RWPE2 (cell line): ENCODE measurements at places on chromosomes 11 and 22.

DNA sequence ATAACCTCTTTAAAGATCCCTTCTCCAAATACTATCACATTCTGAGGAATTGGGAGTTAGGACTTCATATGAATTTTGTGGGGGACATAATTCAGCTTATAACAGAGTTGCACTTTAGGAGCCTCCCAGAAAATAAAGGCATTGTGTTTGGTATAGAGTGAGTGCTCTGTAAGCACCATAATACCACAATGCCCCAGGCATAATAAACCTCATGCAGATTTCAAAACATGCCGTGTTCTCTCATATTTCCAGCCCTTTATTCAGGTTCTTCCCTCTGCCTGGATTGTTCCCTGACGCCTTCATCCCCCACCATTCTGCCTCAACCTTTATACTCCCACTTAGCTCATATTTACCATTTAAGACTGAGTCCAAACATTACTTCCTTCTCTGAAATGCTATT, 398.8 kb upstream of the FAT3 start:
- DNase-seq: no peak

DNA sequence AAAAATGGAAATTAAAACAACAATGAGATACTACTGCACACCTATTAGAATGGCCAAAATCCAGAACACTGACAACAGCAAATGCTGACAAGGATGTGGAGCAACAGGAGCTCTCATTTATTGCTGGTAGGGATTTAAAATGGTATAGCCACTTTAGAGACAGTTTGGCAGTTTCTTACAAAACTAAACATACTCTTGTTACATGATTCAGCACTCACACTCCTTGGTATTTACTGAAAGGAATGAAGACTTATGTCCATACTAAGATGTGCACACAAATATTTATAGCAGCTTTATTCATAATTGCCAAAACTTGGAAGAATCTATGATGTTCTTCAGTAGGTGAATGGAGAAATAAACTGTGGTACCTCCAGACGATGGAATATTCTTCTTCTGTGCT, 40.8 kb downstream of the PGM2L1 start:
- DNase-seq: no peak

- no peak for DNase-seq
These were observed 14.6 kb downstream of the SIAE start for GRCh38 chr11:124658986-124659385.

- DNase-seq: no peak
These were observed 116.5 kb downstream of the TMEM135 start for GRCh38 chr11:87154246-87154645.

DNA sequence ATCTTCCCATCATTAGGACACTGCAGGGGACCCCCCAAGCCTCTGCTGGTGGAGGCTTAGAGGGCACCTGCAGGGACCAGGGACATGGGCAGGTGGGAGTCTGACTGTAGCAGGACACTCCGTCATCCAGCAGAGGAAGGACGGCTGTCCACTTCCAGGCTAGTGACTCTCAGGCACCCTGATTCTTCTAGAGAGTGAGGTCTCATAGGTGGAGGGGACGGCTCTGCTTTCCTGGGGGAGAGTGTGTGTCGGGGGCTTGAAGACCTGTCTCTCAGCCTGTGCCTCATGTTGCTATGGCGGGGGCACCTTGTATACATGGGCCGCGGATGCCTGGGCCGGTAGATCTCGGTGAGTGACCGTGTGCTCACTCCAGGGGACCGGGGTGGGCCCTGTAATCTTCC, 1116.6 kb downstream of the BRD1 start:
- DNase-seq: no peak

GRCh38 chr11:75096456-75097172, at the start of gene OR2AT4:
Gene OR2AT4 (minus strand): TSS chr11:75096876.
- DNase-seq: no peak

- DNase-seq: no peak
These were observed 893.3 kb downstream of the FAM181B start for GRCh38 chr11:81840380-81840779.

DNA sequence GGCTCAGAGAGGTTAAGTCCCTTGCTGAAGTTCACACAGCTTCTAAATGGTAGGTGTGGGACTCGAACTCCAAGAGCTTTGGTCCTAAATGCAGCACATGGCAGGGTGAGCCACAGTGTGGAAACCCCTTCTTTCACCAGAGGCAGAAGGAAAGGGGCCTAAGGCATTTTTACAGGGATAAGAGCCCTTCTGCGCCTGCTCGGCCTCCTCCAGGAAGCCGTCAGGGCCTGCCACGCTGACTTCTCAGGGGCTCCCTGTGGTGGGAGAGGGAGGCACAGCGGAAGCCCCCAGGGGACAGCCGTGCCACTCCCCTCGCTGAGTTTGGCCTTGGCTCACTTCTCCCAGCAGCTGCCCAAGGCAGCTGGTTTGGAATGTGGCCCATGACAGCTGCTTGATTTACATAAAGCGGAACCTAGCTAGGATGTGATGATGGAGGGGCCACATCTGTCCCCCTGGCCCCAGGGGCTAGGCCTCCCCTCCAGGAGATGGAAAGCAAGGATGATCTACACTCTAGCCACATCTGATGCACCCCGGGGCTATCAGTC, 35.4 kb downstream of the CD82 start:
- DNase-seq: no peak

DNA sequence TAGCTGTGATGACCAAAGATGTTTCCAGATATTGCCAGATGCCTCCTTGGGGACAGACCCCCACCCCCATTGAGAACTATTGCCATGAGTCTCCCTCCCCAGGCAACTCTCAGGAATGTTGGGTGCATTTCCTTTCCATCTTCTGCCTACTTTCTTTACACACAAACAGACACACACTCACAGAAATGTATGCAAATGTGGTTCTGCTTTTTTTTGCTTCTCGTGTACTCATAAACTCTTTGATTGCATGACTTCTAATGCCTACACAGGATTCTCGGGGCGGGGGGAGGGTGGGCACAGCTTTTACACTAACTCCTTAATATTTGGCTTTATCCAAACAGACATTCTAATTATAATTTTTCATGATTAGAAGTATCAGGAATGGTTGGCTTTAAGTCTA, 53.3 kb upstream of the SUSD2 start:
- no peak for DNase-seq

DNA sequence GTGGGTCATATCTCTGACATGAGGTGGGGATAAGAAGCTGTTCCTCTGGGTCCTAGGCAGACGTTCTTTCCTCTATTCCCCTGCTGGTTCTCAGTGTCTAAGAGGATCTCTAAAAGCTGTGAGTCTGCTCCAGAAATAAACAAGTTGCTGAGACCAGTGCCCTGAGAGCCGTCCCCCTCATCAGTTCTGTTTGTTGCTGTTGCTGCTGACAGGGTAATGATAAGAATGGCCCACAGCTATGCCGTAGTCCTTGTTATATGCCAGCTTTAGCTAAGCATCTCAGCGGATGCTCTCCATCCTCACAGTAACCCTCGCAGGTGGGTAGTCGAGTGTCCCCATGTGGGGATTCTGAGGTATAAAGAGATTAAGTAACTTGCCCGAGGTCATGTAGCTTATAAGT, 23.5 kb upstream of the ST14 start:
- DNase-seq: no peak

GRCh38 chr11:47510209-47510608, 42.7 kb downstream of the CELF1 start:
- DNase-seq: no peak

GRCh38 chr22:36893262-36893661, 20.2 kb upstream of the CSF2RB start:
- no peak for DNase-seq

- no peak for DNase-seq
These were observed 70.2 kb upstream of the CEP126 start for GRCh38 chr11:101844608-101845007.

- DNase-seq: no peak
These were observed 95.1 kb upstream of the PLET1 start for GRCh38 chr11:112355726-112356125.

GRCh38 chr11:105857728-105858127, 164.3 kb downstream of the MSANTD4 start:
- DNase-seq: no peak

GRCh38 chr11:131186629-131187101, 183.8 kb upstream of the NTM start:
- no peak for DNase-seq

DNA sequence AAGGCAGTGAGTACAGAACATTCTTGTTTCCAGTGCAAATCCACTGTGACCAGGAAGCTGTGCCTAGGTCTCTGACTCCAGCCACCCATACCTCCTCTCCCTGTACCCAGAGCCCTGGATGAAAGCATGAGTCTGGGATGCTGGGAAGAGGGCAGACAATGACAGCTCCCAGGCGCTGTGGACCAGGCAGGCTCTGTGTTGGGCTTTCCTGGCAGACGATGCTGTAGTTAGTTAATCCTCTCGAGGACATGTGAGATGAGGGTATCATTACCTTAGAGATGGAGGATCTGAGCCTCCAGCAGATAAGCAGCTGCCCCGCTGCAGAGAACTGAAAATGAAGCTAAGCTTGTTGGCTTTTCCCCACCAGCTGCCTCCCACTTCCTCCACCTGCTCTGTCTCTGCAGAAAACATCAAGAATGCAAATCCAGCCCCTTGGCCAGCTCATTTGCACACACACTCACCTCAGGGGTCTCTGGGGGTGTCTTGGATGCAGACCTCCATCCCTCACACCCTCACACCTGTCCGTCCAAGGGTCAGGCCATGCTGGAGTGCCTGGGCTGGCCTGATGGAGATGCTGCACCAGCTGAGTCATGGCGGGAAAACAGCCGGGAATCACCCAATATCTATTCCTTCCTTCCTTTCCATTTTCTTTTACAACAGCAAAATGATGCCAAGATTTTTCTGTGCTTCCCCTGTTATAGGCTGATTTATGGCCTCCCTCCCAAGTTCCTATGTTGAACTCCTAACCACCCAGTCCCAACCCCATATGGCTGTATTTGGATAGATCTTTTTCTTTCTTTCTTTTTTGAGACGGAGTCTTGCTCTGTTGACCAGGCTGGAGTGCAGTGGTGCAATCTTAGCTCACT, 94.9 kb upstream of the SEPTIN5 start:
- DNase-seq: no peak

- no peak for DNase-seq
These were observed 147.9 kb downstream of the C11orf91 start for GRCh38 chr11:33552756-33553155.
